ENCODE measurements at places on chromosomes 5 and 9. TPM values are rescaled to one million over a fixed set of nuclear protein-coding genes. Genes with fewer than 3 reads are reported as not detected.

Gene C9orf50
- total RNA-seq = 0.12 TPM

Gene RUSC2
- 24.7 TPM for total RNA-seq

Gene PAEP
- not detected for total RNA-seq

Gene KIF3A
- total RNA-seq = 14.9 TPM

Gene MATR3
- total RNA-seq = 255 TPM

Gene EIF4E1B
- total RNA-seq = not detected

Gene C5orf46
- total RNA-seq = not detected

Gene NUTM2F
- total RNA-seq = not detected

Gene DIRAS2
- total RNA-seq = 1.4 TPM

Gene SLC22A4
- 1.1 TPM for total RNA-seq

Gene ARID3C
- 0.22 TPM for total RNA-seq

Gene TMEM38B
- 25.0 TPM for total RNA-seq

Gene SLC34A3
- total RNA-seq = not detected

Gene CCNO
- total RNA-seq = 0.22 TPM

Gene CDX1
- total RNA-seq = 0.12 TPM

Gene POU5F2
- 1.4 TPM for total RNA-seq

Gene FGFR4
- total RNA-seq = 0.62 TPM

Gene MPDZ
- 50.7 TPM for total RNA-seq

Gene DCANP1
- not detected for total RNA-seq

Gene PLAA
- 46.0 TPM for total RNA-seq

Gene PCDHB16
- 0.33 TPM for total RNA-seq

Gene UNC13B
- 20.7 TPM for total RNA-seq

Gene CCDC192
- total RNA-seq = not detected

Gene SPOCK1
- total RNA-seq = 42.7 TPM

Gene COL15A1
- 104 TPM for total RNA-seq

Gene FAT2
- total RNA-seq = under 0.01 TPM

Gene ZDHHC11
- total RNA-seq = 0.44 TPM

Gene CD180
- not detected for total RNA-seq

Gene DDX46
- 20.1 TPM for total RNA-seq

Gene PALM2AKAP2
- 20.4 TPM for total RNA-seq

Gene SLCO6A1
- not detected for total RNA-seq

Gene MTX3
- total RNA-seq = 17.0 TPM

Gene ITK
- total RNA-seq = not detected

Gene TMEM232
- total RNA-seq = 2.0 TPM

Gene OR1L6
- not detected for total RNA-seq

Gene GFPT2
- 24.2 TPM for total RNA-seq

Gene FOXI1
- not detected for total RNA-seq

Gene UGCG
- total RNA-seq = 68.5 TPM

Gene PSAT1
- 176 TPM for total RNA-seq

Gene FOXD1
- total RNA-seq = 3.2 TPM

Gene NUDCD2
- total RNA-seq = 7.1 TPM

Gene HRH2
- not detected for total RNA-seq

Gene CCDC69
- 2.0 TPM for total RNA-seq

Gene CYSTM1
- 20.1 TPM for total RNA-seq

Gene FYB1
- total RNA-seq = 0.12 TPM

Gene ENTPD2
- total RNA-seq = not detected

Gene ALDH7A1
- total RNA-seq = 29.9 TPM

Gene ESM1
- 212 TPM for total RNA-seq

Gene NXNL2
- total RNA-seq = 8.5 TPM

Gene TNFSF15
- 3.0 TPM for total RNA-seq

Gene SPATA31A1
- total RNA-seq = not detected

Gene SLC6A18
- total RNA-seq = not detected

Gene SLC36A2
- total RNA-seq = not detected
